ENCODE measurements at places on chromosomes 3 and 15. TPM values are rescaled to one million over a fixed set of nuclear protein-coding genes. Genes with fewer than 3 reads are reported as not detected.

The SENP5 gene
- 40.3 TPM for total RNA-seq

The MEGF11 gene
- total RNA-seq: not detected

The PLSCR2 gene
- 1.0 TPM for total RNA-seq

The FSIP1 gene
- total RNA-seq: 1.2 TPM

The SOX2 gene
- total RNA-seq: 0.29 TPM

The CNTN3 gene
- 3.4 TPM for total RNA-seq
